ENCODE measurements at places on chromosomes 5 and 9.
A peak's percentile ranks its signal among the peaks of the same experiment; 100 is the strongest.

DNA sequence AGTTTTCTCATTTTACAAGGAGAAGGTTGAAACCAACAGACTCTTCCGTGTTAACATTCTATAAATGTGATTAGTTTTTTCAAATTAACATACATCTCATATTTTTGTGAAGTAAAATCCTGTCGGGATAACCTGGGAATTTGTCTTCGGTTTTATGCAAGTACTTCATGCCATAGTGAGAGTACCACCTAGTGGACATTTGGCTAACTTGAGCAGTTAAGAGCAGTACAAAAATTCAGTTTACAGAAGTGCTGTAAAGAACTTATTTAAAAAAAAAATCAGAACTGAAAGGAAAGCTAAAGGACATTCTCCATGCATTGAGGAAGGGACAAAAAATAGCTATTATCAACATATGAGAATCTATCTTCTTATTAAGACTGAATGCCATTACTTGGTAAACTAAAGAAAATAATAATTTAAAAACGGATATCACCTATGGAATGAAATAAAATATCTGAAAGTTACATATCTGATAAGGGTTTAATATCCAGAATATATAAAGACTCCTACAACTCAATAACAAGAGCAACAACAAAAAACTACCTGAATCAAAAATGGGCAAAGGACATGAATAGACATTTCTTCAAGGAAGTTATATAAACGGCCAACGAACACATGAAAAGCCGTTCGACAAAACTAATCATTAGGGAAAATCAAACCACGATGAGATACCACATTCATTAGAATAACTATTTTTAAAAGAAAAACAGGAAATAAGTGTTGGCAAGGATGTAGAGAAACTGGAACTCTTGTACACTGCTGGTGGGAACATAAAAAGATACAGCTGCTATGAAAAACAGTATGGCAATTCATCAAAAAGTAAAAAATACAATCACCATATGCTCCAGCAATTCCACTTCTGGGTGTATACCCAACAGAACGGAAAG, 117.0 kb upstream of the GNA14 start:
- DNase-seq, result peak; percentile 49

GRCh38 chr9:14362175-14362574, 48.2 kb upstream of the NFIB start:
- no peak for DNase-seq

GRCh38 chr5:156419661-156420060, 92.7 kb downstream of the SGCD start:
- no peak for DNase-seq

DNA sequence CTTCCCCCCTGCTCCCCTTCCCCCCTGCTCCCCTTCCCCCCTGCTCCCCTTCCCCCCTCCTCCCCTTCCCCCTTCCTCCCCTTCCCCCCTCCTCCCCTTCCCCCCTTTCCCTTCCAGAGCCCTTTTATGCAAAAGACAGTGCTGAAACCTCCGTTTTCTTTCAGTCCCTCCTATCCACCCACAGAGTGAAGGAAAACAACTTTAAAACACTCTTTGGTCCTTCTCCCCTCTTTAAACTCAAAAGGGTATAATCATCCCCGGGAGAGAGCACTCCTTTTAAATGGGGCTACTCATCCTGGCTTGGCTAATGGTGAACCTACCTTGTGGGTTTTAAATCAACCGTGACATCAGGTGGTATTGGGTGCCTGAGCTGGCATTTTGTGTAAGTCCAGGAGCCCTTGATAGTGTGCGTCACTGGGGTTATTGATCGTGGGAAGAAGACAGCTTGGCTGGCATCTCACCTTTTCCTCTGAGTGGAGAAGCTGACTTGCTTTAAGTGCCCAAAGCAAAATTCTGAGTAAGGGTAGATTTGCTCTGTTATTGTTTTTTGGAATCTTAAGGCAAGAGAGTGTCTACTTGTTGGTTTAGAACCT, 2.7 kb downstream of the LARP1 start:
- no peak for DNase-seq

- peak; percentile 47 for DNase-seq
Measured at GRCh38 chr5:88092358-88092757, 176.3 kb downstream of the TMEM161B start.

DNA sequence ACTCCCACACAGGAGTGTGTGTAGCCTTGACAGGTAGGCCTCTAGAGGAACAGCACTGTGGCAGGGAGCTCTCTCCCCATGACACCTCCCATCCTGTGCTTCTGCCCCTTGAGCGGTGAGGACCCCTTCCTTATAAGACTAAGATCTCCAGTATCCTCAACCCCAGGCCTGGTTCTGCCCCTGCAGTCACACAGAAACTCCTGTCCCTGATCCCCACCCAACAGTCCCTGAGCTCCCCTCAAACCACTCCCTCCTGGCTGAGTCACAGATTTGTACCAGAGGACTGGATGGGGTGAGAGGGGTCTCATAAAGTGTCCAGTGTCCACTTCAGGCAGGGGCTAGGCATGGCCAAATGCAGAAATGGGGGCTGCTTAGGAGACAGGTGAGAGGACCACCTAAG, 47.8 kb upstream of the CDKN2AIPNL start:
- DNase-seq, result no peak

GRCh38 chr9:25677301-25678146, 720 bp downstream of the TUSC1 start:
- DNase-seq, result no peak

DNA sequence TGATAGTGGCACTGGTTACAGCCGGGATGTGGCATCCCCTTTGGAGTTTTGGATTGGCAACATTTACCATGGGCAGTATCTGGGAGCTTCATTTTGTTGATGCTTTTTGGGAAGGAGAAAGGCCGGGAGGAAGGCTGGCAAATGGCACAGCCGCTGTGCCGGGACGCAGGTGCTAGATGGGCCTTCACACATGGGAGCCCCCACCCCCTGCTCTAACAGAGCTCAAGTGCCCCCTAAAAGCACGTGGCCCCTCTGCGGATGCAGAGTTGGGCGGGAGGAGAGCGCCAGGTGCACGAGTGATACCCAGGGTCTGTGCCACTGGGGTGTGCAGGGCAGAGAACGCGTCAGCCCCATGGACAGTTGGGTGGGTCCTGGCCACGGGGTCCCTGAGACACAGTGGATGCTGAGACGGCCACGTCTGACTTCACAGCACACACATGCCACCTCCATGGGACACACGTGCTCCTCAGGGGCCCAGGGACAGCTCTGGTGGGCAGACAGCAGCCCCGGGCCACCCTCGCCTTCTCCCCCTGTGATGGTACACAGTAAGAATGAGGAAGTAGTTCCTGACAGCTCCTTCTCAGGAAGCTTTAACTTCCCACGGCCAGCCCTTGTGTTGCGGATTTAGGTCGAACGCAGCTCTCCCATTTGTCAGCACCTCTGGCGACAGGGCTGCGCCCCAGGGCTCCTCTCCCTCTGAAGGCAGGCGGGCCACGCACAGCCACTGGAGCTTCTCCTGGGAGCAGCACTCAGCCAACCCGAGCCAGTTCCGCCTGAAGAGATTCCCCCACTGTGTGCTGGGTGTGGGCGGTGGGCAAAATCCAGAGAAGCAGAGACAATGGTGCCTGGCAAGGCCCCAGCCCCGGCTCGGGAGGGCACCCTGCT, 10.8 kb downstream of the SLC9A3 start:
- DNase-seq, result no peak

DNA sequence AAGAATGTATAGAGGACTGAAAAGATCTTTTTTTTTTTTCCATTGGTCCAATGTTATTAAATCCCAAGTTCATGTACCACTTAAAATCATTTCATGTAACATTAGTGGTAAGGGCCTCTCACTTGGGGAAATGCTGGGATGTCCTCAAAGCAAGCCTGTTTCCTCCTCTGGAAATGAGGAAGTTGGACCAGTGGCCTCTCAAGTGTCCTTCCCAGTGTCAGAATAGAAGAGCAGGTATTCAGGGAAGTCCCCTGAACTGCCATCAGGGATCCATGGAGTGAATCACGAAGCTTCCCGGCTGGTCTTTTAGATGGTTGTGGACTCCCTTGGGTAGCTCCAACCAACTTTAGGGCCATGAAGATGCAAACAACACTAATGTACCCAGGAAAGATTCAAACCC, 55.2 kb upstream of the AFAP1L1 start:
- DNase-seq, result no peak

DNA sequence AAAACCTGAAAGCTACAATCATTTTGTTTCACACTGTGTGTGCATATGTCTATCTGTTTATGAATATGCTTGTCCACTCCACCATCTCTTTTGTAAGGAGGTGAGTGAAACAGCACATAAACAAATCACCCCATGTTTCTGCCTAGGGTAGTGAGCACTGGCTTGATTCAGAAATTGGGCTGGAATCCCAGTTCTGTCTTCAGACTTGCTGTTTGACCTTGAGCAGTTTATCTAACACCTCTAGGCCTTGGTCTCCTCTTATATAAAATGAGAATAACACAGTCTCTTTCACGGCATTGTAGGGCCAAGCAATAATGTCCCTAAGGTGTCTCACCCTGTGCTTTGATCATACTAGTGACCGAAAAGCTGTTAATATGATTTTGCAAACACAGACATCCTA, 61.2 kb downstream of the ZNF366 start:
- DNase-seq, result no peak

GRCh38 chr5:115068239-115069086, 101.2 kb downstream of the TRIM36 start:
- no peak for DNase-seq

DNA sequence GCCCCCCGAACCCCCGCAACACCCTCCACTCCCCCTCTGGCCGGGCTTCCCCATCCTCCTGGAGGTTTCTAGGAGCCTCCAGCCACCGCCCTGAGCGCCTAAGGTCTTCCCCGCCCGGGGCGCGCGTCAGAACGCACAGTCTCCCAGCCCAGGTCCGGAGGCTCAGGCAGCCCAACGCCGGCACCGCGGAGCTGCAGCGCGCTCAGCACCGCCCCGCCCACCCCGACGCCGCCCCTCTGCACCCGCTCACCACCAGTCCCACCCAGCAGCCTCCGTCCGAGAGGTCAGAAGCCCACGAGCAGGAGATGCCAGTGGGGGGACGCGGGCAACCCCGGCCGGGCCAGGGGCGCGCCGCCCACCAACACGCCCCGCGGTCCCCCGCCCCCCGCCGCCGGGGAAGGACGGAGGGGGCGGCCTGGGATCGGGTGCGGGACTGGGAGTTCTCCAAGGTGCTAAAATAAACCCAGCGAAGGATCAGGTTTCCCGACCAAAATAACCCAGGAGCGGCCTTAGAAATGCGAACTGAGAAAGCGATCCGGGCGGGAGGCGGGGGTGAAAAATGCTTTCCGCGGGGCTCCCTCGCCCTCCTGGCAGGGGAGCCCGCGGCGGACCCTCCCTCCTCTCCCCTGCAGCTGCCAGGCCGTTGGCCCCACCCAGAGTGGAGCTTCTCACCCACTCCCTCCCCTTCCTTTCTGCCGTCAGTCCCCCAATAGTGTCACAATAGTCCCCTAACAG, 6.5 kb upstream of the FAM78A start:
- DNase-seq, result peak; percentile 52

DNA sequence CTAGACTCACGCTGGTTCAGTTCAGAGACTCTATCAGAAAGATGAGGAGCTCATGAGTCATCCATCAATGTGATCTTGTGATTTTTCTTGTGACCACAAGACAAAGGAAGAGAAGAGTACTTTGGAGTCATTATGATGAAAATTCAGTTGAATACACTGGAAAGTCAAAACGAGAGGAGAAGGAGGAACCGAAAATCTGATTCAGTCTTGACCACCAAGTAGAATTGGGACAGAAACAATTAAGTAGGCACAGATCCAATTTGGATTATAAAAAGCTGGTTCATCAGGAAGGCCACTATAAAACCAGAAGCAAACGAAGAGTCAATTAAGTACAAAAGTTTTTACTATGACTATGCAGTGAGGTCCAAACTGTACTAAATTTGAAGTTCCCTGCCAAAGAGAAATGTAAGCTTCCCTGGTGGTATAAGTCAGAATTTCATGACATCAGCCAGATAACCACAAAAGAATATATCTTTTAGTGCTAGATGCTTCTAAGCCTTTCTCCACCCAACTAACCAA, 90.9 kb downstream of the THBS4 start:
- no peak for DNase-seq

- no peak for DNase-seq
Measured at GRCh38 chr9:72305707-72306106, 59.3 kb downstream of the ZFAND5 start.

DNA sequence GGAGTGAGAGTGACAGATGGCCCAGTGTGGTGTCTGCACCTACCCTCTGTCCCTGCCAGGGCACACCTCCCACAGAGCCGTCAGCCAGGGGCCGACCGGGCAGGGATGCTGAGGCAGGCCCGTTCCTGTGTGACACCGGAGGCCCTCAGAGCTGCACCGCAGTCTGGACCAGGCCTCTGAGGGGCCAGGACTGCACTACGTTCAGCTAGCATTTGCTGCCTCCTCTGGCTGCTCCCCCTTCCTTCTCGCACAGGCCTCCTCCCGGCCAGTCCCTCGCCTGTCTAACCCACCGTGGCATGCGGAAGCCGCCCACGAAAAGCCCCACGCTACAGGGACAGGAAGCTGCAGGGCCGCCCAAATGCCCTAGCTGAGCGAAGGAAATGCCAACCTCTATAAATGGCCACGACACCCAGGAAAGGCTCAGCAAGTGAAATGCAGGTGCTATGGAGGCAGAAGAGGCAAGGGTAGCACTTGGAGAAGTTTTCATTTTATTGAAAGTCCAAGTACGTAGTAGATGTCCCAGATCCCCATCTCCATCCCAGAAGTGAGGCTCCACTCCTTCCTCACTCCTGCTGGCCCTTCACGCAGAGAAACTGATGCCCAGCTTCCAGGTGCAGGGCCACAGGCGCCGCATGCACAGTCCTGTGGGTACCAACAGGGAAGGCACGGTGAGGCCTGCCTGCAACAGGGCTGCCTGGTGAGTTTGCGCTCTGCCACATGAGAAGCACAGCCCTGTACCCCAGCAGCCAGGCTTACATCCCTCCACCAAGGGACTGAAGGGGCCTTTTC, 38.7 kb downstream of the MAPK9 start:
- no peak for DNase-seq

DNA sequence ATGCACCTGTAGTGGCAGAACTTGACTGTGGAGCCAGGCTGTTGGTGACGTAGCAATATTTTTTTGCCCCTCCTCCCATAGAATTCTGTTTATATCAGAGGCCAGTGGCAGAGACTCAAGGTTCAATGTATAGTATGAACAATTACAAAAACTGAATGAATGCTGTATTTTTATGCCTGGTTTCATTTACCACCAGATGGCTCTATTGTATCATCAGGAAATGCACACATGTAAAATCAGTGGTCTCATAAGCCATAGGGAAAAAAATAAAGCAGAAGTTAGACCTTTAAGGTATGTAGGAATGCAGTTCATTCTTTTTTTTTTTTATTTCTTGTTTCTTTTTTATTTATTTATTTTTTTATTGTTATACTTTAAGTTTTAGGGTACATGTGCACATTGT, 43.6 kb downstream of the CCDC192 start:
- no peak for DNase-seq

GRCh38 chr5:64569858-64570257, 64.0 kb downstream of the RGS7BP start:
- DNase-seq, result no peak

- DNase-seq, result no peak
Measured at GRCh38 chr5:139664727-139665351, 16.7 kb downstream of the CXXC5 start.

DNA sequence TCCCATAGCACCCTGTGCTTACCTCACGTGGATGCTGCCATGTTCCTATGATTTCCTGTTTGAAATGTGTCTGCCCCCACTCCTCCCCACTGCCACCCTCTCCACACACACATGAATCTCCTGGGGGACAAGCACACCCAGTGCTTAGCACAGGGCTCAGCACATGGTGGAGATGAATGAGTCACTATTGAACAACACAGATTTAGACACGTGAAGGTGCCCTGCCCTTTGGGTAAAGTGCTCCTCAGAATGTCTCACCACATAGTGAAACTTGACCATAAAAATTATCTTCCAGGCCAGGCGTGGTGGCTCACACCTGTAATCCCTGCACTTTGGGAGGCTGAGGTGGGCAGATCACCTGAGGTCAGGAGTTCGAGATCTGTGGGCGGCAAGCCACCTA, 98.8 kb upstream of the PCA3 start:
- DNase-seq, result no peak
